SK-N-MC (cell line): ENCODE measurements at places on chromosomes 5 and 9.

- DNase-seq, result no peak
Observed at GRCh38 chr9:82673201-82673600, 389.7 kb downstream of the RASEF start.

DNA sequence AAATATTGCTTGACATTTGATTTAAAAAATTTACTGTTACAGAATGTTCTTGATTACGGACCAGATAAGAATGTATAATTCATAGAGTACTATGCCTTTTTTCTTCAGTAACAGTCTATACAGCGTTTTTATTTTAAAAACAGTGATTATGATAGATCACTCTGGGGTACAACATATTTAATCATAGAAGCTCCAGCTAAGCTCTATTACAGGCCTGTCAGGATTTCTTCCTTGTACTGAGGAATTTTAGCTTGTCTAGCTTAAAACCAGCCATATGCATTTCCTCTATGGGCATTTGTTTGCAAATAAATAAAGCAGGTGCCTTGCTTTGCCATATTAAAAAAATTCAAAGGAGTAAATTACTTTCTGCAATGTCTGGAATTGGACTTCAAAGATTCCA, 423.8 kb downstream of the BNC2 start:
- no peak for DNase-seq

- no peak for DNase-seq
Observed at GRCh38 chr5:179608131-179608581, 15.3 kb downstream of the HNRNPH1 start.

GRCh38 chr5:142432369-142432863, 107.6 kb upstream of the SPRY4 start:
- no peak for DNase-seq

GRCh38 chr9:127776195-127776923, 2.1 kb downstream of the SH2D3C start:
- no peak for DNase-seq

DNA sequence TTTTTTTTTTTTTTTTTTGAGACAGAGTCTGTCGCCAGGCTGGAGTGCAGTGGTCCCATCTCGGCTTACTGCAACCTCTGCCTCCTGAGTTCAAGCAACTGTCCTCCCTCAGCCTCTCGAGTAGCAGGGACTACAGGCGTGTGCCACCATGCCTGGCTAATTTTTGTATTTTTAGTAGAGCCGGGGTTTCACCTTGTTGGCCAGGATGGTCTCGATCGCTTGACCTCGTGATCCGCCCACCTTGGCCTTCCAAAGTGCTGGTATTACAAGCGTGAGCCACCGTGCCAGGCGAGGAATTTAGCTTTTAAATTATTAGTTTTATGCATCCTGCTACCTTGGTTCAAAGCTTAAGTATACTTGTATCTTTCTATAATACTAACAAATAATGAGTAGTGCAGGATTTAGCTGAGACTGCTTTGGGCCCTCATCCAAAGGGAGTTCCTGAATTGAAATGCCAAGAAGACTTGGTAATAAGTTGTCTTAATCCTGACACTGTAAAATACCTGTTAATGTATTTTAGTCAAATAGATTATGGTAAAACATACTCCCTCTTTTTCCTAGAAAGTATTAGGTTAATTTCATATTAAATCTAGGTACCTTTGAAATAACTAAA, 5.0 kb downstream of the CDC42SE2 start:
- no peak for DNase-seq

GRCh38 chr9:98811051-98811650, 3.7 kb downstream of the GALNT12 start:
- no peak for DNase-seq

GRCh38 chr9:133641396-133641655, 5.2 kb downstream of the DBH start:
- no peak for DNase-seq

- DNase-seq, result no peak
Observed at GRCh38 chr5:33984671-33985124, at the start of gene SLC45A2. TSS of gene SLC45A2 (minus strand) at chr5:33984693. CDS start at chr5:33984583, 110 bp downstream.

- peak; percentile 67 for DNase-seq
Observed at GRCh38 chr9:114653556-114654159, 3.9 kb downstream of the TEX53 start.
